IPS DF 6.9 (cell line): ENCODE measurements at places on chromosomes 6 and 20.

DNA sequence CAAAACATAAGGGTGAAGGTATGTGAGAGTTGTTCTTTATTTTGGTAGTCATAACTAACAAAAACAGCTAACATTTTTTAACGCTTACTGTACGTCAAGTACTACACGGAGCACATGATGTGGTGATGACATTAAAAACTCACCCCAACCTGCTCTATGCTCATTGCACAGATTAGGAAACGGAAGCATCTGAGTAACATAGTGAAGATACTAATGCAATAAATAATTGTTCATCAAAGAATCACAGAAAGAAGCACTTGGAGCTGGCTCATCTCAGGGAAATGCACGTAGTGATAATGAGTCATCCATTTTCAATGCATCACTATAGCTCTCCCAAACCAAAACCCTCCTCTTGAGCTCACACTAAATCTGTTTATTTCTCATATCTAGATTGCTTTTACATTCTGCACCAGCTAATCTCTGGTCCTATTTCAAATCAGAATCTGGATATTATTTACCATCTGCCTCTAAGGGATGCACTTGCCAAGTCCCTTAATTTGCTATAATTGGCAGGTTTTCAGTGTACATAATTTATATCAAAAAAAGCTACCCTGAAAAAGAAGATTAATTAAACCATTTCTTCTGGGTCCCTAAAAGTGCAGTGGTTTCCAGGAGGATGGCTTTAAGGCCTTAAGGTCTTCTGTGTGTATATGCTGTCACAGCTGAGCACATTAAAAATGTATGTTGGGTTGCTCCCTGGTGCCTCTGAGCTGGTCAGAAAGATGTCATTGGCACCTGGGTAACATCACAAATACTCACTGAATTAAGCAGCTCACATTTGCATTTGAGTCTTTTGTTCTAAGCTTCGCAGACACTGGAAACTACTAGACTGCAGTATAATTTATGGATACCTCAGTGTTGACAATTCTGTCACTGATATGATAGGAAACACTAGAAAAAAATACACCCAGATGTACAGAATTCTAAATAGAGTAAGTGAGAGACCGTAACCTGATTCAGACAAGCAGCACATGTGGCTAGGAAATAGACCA, 677.4 kb upstream of the CITED2 start:
- DNase-seq, result no peak

DNA sequence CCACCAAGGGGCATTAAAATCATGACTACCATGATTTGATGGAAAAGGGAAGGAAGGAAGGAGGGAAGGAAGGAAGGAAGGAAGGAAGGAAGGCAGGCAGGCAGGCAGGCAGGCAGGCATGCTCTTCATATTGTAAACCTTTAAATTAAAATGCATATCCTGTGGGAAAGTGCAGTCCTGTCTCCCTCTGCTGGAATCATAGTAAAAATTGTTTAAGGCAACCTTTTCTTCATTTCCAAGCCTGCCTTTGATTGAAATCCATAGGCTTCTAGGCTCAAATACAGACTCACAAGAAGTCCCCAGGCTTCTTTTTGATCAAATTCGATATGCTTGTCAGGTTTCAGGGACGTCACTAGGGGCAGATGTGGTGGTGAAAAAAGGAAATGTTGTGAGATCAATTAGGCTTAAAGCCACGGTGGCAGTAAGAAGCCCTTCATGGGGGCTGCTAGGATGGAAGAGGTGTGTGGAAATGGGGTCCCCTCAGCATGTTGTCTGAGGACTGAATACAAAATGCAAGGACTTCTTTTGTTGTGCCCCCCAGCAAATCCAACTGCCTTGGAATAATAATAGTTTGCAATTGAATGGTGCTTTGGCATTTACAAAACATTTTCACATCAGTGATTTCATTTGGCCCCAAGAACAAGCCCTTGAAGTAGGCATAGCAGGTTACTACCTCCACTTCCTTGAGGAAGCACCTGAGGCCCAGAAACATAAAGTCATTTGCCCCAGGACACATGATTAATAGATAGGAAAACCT, 25.6 kb upstream of the GABRR1 start:
- DNase-seq, result peak; percentile 11

- no peak for DNase-seq
Observed at GRCh38 chr6:158322724-158323560, 10.7 kb downstream of the TULP4 start.

GRCh38 chr6:167091805-167092107, 31.1 kb upstream of the CCR6 start:
- DNase-seq, result no peak

DNA sequence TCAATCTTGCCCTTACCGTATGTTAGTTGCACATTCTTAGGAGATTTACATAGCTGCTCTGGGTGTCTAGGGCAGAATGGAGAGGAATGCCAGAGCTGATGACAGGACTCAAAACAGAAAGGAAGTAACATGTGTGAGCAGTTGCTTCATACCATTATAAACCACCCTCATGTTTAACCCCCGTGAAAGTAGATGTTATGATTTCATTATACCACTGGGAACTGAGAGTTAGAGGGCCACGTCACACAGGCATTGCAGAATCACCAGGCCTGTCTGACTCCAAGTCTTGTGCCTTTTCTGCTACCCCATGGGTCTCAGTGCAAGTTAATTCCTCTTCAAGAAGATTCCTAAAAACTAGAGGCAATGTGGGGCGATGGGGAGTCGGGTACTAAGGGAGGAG, 23.5 kb upstream of the SIM1 start:
- DNase-seq, result no peak

DNA sequence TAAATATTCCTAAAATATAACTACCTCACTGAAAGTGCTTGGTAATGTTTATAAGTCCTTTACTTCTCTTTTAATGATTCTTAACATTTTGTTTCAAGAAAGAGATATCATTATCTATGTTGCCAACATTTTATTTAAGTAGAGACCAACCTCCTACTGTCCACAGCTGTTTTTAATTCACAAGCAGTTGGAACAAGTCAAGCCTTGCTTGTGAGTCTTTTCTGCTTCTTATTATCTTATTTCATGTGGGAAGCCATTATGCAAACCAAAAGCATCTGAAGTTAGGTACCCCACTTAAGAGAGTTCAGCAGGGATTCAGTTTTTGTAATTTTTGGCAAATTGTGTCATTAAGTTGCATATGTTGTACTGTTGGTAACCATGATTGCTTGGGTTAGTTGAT, 1714.5 kb downstream of the GRIK2 start:
- DNase-seq, result no peak

- DNase-seq, result no peak
Observed at GRCh38 chr20:39036011-39036410, 73.9 kb downstream of the DHX35 start.

DNA sequence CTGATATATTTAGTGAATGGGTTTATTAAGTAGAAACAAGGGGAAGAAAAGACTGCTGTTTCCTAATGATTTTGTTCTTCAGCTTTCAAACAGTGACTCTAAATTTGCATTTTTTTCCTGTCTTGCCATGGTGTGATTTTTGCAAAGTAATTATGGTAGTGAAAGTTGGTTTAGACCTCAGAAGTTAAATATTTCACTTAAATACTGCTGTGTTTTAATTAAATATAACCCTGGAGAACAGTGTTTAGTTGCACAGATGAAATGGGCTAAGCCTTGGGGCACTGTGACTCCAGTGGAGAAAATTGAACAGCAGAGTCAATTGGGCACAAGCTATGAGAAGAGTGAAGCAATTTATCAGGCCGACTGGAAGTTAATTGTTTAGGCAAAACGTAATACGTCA, 111.1 kb upstream of the MCHR2 start:
- no peak for DNase-seq

DNA sequence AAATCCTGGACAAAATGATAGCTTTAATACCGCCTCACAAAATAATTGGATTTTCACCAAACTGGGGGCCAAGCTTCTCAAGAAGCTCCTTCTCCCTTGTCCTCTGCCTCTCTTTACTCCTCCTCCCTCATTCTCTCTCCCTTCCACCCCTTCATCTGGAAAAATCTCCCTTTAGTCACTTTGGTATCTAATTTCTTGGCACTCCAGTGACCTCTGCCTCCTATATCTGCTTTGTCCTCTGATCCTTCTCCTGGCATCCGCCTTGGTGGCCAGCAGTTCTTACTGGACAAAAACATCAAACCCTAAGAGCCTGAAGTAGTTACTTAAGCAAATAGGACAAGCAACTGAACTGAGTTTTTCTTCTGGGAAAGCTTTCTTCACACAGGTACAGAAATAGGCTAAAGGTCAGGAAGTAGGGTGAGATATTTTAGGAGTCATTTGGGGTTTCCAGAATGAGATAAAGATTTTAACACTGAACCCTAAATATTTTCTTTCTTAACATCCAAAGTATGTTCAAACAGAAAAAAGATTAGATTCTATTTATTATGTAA, 220.7 kb downstream of the ARHGAP18 start:
- DNase-seq, result no peak

- peak; percentile 1 for DNase-seq
Observed at GRCh38 chr6:135088818-135089809, 34.5 kb upstream of the HBS1L start.

GRCh38 chr20:20505554-20505953, 137.7 kb downstream of the INSM1 start:
- no peak for DNase-seq

GRCh38 chr6:69164564-69165229, 529.6 kb downstream of the ADGRB3 start:
- DNase-seq, result peak; percentile 20

DNA sequence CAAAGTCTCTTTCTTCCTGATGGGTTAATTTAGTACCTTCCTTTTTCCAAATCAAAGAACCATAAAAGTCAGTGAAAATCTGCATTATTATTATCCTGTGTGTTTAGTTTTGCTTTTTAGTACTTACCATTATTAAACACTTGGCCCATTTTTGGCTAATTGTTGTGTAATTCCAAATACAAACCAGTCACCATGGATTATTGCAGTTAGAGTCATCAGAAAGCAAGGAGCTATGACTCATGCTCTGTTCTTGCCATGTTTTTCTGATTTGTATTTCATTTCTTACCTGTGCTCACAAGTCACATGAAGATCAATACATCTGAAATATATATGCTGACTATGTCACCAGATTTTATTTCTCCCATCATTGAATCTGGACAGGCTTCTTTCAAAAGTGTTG, 31.3 kb downstream of the SLC22A3 start:
- no peak for DNase-seq

- DNase-seq, result no peak
Observed at GRCh38 chr6:30799210-30799609, 54.9 kb upstream of the IER3 start.
